ENCODE measurements at places on chromosomes 1 and 21. TPM values are rescaled to one million over a fixed set of nuclear protein-coding genes. Genes with fewer than 3 reads are reported as not detected.

DNA sequence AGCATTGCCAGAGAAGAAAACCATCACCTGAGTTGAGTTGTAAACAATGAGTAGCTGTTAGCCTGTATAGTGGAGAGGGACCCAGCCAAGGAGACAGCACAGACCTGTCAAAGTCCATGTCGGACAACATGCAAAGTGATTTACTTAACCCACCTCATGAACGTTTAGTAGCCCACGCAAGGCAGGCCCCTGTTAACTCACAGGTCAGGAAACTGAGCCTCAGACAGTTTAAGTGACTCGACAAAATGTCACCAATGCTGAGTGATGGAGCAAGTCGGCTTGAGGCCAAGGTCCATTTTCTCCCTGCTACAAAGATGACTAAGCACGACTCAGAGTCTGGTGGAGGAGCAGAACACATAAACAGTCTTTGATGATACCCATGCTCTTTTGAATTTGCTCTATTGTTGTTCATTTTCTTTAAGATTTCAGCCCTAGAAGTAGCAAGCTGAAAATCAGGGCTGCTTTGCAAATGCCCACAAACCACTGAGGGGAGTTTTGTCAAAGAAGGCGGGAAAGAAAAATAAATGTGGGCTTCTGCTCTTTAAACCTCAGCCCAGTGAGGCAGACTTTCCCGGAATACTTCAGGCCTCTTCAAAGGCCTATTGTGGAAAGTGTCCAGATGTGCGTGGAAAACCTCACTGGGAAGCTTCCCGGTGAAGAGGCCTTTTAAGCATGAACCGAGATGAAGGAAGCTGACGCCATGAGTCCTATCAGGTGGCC, 83.8 kb upstream of the HOOK1 start:
- no peaks in the 10 kb centered on the region for H3K36me3 ChIP-seq
- DNase-seq, result peak; percentile 88
- H3K4me3 ChIP-seq, result no peak overlapping the region
- H3K4me1 ChIP-seq, result peaks cover 48% of the 10 kb centered on the region
- H3K27me3 ChIP-seq, result no peaks in the 10 kb centered on the region

- H3K4me3 ChIP-seq, result no peak overlapping the region
- H3K27ac ChIP-seq, result no peak overlapping the region
- no peak for DNase-seq
- H3K27me3 ChIP-seq, result no peaks in the 10 kb centered on the region
- H3K36me3 ChIP-seq, result no peaks in the 10 kb centered on the region
Measured at GRCh38 chr1:45454464-45454863, 36.5 kb downstream of the TESK2 start.

DNA sequence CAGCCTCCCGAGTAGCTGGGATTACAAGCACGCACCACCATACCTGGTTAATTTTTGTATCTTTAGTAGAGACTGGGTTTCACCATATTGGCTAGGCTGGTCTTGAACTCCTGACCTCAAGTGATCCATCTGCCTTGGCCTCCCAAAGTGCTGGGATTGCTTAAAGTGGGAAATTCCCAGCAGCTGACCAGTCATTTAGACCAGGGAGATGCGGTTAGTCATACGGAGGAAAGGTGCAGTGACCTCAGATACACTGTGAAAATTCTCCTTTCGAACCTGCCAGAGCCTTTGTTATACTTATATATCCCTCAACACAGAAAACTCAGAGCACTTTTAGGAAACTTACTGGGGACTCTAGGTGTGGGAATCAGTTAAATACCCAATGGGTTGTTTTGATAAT, 39.6 kb downstream of the MAP10 start:
- H3K4me1 ChIP-seq, result no peaks in the 10 kb centered on the region
- H3K27ac ChIP-seq, result no peak overlapping the region
- H3K27me3 ChIP-seq, result no peaks in the 10 kb centered on the region
- DNase-seq, result no peak

GRCh38 chr1:9858293-9859035, 34.7 kb upstream of the CLSTN1 start:
- DNase-seq, result no peak
- H3K4me3 ChIP-seq, result no peak overlapping the region
- no peaks in the 10 kb centered on the region for H3K36me3 ChIP-seq
- H3K27ac ChIP-seq, result no peak overlapping the region
- H3K4me1 ChIP-seq, result peaks cover 11% of the 10 kb centered on the region

- no peaks in the 10 kb centered on the region for H3K4me1 ChIP-seq
- peaks cover 9% of the 10 kb centered on the region for H3K27me3 ChIP-seq
- H3K36me3 ChIP-seq, result no peaks in the 10 kb centered on the region
- H3K27ac ChIP-seq, result no peak overlapping the region
- no peak for DNase-seq
Measured at GRCh38 chr1:202681736-202682420, 28.4 kb downstream of the SYT2 start.

GRCh38 chr1:232045139-232045994, 418.8 kb downstream of the DISC1 start:
- no peak for DNase-seq
- H3K27ac ChIP-seq, result no peak overlapping the region

GRCh38 chr21:37762606-37763005, 153.7 kb downstream of the KCNJ6 start:
- no peaks in the 10 kb centered on the region for H3K27me3 ChIP-seq
- H3K4me1 ChIP-seq, result no peaks in the 10 kb centered on the region
- no peak overlapping the region for H3K27ac ChIP-seq

DNA sequence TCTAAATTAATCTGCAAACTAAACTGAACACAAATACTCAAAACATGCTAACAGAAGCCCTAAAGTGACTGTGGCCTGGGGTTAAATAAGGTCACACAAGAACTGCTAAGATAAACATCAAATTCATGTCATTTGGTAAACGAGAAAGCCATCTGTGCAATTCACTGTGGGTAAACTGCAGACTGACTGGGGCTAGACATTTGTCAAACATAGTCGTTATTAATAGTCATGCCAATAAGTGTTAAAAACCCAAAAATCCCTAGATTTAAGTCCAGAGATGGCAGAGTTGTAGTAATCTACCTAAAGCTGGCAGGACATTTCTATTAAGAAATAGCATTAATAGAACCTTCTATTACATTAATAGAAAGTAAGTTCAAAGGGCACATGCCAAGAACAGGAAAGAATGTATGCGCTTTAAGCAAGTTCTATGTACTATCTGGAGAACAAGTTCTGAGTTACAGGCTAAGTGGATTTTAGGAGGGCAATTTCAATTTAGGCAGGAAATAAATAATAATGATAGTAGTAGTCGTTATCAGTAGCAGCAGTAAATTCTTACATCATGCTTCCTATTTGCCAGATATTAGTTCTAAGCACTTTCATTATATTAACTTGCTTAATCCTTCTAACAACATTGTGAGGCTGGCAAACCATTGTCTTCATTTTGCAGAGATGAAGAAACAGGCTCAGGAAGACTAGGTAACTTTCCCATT, 8.6 kb downstream of the EDEM3 start:
- no peak overlapping the region for H3K4me3 ChIP-seq
- peaks cover 25% of the 10 kb centered on the region for H3K4me1 ChIP-seq
- no peaks in the 10 kb centered on the region for H3K27me3 ChIP-seq

GRCh38 chr1:202590975-202591411, 119.3 kb downstream of the SYT2 start:
- H3K4me3 ChIP-seq, result no peak overlapping the region
- DNase-seq, result no peak

- peaks cover 14% of the 10 kb centered on the region for H3K27me3 ChIP-seq
- no peaks in the 10 kb centered on the region for H3K4me1 ChIP-seq
- DNase-seq, result no peak
- H3K4me3 ChIP-seq, result no peak overlapping the region
Measured at GRCh38 chr1:47416319-47417169, 459 bp downstream of the FOXE3 start.

DNA sequence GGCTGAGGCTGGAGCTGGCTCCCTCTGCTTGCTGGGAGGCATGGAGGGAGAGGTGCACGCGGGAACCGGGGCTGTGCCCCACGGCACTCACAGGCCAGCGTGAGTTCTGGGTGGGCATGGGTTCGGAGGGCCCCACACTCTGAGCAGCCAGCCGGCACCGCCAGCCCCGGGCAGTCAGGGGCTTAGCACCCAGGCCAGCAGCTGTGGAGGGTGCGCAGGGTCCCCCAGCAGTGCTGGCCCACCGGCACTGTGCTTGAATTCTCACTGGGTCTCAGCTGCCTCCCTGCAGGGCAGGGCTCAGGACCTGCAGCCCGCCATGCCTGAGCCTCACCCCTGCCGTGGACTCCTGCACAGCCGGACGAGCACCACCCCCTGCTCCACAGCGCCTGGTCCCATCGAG, 164.9 kb upstream of the PLD5 start:
- no peaks in the 10 kb centered on the region for H3K27me3 ChIP-seq
- DNase-seq, result no peak
- H3K36me3 ChIP-seq, result no peaks in the 10 kb centered on the region

GRCh38 chr1:223212441-223212840, 69.4 kb upstream of the TLR5 start:
- H3K27me3 ChIP-seq, result no peaks in the 10 kb centered on the region
- DNase-seq, result no peak
- H3K36me3 ChIP-seq, result no peaks in the 10 kb centered on the region
- no peak overlapping the region for H3K4me3 ChIP-seq
- no peaks in the 10 kb centered on the region for H3K4me1 ChIP-seq

GRCh38 chr1:95304803-95305202, 70.8 kb downstream of the RWDD3 start:
- peaks cover 4% of the 10 kb centered on the region for H3K27me3 ChIP-seq
- no peak overlapping the region for H3K27ac ChIP-seq
- no peak for DNase-seq
- no peaks in the 10 kb centered on the region for H3K4me1 ChIP-seq

- H3K27ac ChIP-seq, result no peak overlapping the region
- peak; percentile 71 for DNase-seq
- H3K4me3 ChIP-seq, result no peak overlapping the region
- H3K27me3 ChIP-seq, result no peaks in the 10 kb centered on the region
Measured at GRCh38 chr1:51316113-51316845, 14.1 kb downstream of the TTC39A start.

The RGS7 gene
- 5.8 TPM for total RNA-seq

The FCAMR gene
- not detected for total RNA-seq

The ZFP69B gene
- total RNA-seq, result 2.4 TPM

The OR1C1 gene
- not detected for total RNA-seq

The NPPB gene
- total RNA-seq, result not detected

The RXRG gene
- total RNA-seq, result 1.2 TPM

The CDKN2C gene
- 36.2 TPM for total RNA-seq
